Stimulated activated CD4-positive, alpha-beta T cell treated with anti-CD3 and anti-CD28 coated beads, Interleukin-2, amount 100 ng/mL, for 24 hours (primary cell): ENCODE measurements at places on chromosomes 3 and 15.

- DNase-seq = no peak
Measured at GRCh38 chr3:27719314-27720003, 2.7 kb downstream of the EOMES start.

GRCh38 chr3:134650431-134651346, at the start of gene KY:
TSS of gene KY (minus strand) at chr3:134651022. CDS start at chr3:134650960, 62 bp downstream.
- no peak for DNase-seq

- DNase-seq = no peak
Measured at GRCh38 chr15:63276342-63277037, 915 bp upstream of the APH1B start.

- DNase-seq = no peak
Measured at GRCh38 chr15:38471974-38472373, 18.0 kb downstream of the FAM98B start.

DNA sequence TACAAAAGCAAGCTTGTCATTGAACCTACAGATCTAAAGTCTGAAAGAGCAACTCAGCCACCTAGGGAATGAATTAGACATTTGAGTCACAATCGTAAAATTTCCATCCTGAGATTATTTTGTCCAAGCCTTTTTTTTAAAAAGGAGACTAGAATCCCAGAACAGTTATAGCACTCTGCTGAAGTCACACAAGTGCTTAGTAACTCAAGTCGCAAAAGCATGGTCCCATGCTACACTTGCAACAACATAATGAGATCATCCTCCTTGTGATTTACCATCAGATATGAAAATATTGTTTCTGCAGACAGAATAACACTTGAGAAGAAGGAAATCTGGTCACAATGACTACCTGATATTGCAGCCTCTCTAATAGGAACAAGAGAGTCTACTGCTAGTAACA, 106.7 kb downstream of the ZIC4 start:
- DNase-seq = no peak

GRCh38 chr3:158420654-158421396, 150.2 kb upstream of the MLF1 start:
- no peak for DNase-seq

DNA sequence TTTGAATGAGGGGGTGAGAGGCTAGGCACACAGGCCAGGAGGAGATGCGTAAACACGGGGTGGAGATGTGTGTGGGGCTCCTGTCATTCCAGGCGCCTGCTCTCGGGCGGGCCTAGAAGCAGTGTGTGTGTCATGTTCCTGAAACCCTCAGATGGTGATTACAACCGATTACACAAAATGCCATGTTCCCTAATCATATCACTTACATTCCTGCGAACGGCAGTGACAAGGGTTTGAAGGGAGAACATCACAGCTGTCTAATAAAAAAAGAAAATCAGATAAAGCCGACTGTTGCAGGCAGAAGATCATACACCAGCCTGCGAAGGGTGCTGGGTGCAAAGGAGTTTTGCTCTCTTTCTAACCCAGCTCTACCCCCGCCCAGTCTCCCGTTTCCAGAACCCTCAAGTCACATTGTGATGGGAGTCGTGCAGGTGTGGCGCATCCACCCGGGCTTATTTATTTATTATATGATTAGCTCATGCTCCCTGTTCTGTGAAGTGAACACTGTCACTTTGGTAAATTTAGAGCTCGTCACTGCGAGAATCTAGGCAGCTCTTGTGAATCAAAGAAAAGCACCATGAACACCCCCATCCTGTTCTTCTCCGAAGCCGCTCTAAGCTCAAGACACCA, 140.3 kb downstream of the NR2F2 start:
- no peak for DNase-seq

DNA sequence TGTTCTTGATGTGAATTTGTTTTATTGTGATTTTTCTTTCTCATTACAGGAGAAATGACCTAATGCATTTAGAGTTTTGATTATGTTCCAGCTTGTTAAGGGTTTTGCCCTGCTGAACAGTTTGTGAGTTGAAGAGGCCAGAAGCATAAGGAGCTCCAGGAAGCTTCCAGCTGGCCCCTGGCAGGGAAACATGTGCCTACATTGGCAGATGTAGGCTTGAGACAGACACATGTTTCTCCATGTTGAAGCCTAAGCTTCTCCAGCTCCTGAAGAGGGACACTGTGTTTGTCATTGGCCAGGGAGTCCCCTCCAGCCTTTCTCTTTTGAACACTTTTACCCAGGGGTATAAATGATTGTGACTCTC, 88.4 kb downstream of the ASB7 start:
- DNase-seq = no peak

- DNase-seq = peak; percentile 71
Measured at GRCh38 chr15:45635191-45635638, 386 bp downstream of the SQOR start.

DNA sequence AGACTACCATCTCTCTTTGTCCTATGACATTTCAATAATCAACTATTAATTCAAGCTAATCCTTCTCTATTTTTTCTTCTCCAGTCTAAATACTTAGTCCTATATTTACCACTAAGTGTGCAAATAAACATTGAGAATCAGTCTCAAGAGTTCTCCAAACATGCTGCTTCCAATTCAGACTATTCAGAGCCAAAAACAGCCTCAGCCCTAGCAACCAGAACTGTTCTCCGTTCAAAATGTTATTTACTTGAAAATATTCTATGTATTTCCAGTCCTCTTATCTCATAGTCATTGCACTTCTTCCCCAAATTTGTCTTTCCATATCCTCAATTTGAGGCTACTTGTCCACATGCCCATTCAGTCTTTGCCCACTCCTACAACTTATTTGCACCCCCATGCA, 805.5 kb downstream of the IGSF11 start:
- DNase-seq = no peak

GRCh38 chr3:125058959-125059358, 3.2 kb upstream of the HEG1 start:
- DNase-seq = no peak

GRCh38 chr3:195908694-195909581, 587 bp upstream of the TNK2 start:
- peak; percentile 39 for DNase-seq

GRCh38 chr15:68229386-68230156, at the start of gene CLN6:
TSS of gene CLN6 (minus strand) at chr15:68229728. CDS start at chr15:68229584, 144 bp downstream.
- peak; percentile 86 for DNase-seq

DNA sequence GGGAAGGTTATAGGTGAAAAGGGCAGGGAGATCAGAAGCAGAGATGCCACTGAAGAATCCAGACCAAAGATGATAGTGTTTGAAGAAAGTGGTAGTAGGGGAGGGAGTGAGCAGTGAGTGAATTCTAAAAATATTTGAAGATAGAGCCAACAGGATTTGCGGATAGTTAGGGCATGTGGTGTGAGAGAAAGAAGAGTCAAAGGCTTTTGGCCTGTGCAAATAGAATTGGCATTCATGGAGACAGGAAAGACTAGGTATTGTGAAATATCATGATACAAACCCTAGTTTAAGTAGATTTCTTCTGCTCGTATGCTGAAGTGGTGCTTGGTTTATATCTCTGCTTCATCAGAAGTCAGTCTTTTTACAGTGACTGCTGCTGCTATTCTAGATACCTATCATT, 224.2 kb upstream of the CFAP20DC start:
- DNase-seq = no peak

GRCh38 chr3:69409011-69409410, 23.1 kb upstream of the FRMD4B start:
- DNase-seq = no peak

DNA sequence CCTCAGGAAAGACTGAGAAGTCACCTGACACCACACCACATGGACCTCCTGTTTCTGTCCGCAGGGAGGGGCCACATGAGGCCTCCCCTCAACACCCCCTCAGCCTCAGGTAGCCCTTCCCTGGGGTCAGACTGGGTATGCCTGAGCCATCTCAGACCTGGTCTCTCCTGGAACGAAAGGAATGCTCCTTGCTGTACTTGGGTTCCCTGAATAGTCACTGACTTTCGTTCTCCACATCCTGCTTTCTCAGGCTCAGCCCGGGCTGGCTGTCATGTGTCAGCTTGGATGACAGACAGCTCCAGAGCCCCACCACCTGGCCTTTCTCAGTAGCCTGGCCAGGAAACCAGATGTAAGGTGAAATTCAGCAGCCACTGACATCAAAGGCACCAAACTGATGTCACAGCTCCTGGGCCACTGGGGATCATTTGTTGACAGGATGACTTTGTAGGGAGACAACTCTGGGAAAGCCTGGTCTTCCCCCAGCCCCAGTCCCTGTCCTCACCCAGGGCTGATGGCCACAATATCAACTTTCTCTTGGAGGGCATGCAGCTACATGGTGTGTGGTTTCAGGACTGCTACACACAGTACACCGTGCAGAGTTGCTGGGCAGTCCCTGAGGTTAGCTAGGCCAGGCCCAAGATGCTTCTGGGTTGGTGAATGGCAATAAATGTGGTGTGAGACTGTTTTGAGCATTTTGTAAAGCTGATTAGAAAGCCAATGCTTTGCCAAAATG, 141.4 kb upstream of the MRPS22 start:
- no peak for DNase-seq

- no peak for DNase-seq
Measured at GRCh38 chr15:59274126-59274970, 67.7 kb downstream of the LDHAL6B start.

DNA sequence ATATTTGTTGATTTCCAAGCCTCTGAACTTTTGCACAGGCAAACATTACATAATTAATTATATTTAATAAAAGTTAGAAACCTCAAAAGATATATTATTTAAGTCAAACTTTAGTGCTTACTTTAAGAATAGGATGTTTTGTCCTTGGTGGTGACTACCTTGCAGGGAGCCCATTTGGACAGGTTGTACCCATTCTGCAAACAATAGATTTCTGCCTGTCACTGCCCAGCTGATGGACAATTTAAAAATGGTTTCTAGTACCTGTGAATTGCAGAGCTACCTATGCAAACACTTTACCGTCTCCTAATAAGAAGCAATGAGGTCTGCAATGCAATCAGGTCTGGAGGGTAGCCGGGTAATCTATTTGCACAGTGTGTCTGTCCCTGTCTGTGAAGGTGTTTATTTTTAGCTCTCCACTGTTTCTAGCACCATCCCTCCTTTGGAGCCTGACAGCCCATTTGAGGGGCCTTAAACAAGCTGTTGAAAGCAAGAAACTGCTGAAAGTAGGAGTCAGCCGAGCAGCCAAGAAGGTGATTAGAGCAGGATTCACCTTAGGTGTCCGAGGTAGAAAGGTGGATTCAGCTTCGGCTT, 556.2 kb upstream of the CFAP20DC start:
- no peak for DNase-seq

DNA sequence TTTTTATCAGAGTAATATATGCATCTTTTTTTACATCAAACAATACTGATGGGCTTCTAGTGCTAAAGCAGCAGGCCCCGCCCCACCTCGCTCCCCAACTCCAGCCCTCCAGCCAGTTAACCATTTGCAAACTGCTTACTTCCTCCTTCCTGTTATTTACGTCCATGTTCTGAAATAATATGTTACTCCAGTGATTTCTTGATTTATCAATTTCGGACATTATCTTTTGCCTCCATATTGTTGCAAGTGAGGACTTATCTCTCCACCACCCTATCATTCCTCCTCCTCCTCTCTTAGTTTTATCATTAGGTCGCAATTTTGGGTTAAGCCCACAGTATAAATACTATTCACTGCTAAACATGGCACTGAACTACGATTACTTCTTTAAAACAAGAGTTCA, 39.5 kb downstream of the ZNF710 start:
- DNase-seq = no peak

DNA sequence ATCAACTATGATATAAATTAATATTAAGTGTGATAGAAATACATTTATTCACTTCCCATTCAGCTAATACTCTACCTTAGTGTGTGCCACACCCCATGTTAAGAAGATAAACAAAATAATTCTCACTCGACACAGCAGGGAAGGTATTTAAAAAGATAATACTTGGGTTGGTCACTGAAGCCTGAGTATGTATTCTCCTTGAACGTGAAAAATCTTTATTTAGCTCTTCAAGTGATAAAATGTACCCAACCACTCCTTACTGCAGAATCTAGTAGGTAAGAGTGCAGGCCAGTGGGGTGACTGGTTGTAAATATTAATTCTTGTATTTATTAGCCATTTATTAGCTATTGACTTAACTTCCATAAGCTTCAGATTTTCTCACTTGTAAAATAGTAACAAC, 372.7 kb upstream of the THBS1 start:
- DNase-seq = no peak

DNA sequence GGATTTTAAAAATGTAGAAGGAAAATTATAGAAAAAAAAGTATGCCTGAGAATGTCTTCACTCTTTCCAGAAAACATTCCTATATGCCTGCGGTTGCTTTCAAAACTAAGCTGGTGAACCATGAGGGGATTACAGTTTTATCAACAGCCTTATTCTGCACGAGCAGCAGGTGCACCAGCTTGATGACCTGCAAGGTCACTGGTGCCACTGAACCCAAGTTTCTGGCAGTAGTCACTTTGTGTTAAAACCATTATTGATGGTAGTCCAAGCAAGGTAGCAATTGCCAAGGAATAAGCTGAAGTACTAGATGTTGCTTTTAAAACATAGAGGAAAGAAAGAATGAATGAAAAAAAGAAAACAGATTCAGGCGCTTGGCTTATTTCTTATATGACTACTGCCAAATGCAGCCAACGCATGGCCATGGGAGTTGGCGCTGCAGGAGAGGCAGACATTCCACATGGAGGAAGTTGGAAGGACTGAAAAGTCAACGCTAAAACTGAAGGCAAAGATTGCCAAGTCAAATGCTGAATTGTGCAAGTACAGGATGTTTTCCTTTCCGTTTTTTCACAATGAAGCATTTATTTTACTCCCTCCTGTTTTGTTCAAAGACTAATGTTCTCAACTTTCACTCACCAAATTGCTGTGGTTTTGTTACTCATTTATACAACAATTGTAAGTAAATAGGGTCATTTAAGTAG, 601.4 kb downstream of the CADM2 start:
- DNase-seq = no peak

GRCh38 chr15:99452010-99452409, 113.8 kb upstream of the MEF2A start:
- peak; percentile 11 for DNase-seq

- no peak for DNase-seq
Measured at GRCh38 chr3:23165571-23165970, 37.6 kb upstream of the UBE2E2 start.

- no peak for DNase-seq
Measured at GRCh38 chr3:134802428-134803050, 7.5 kb downstream of the EPHB1 start.

DNA sequence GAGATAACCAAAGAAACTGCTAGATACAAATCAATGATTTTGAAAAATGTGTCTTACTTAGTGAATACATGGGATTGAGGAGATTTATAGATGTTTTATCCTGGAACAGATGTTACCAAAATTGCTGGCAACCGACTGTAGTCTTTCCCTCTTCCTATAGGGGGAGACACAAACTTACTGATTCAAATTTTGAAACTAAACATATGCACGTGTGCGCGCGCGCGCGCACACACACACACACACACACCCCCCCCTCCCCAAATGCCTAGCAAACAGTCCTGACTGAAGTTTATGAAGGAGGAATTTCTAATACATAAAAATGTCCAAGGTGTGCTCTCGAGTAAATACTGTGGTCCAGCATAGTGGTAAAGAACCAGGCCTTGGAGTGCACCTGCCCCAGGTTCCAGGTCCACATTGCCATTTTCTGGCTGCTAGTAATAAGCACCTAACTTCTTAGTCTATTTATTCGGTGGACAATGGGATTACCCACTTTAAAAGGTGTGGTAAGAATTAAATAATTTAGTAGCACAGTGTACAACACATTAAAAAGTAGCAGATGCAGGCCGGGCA, 18.5 kb upstream of the C3orf62 start:
- DNase-seq = peak; percentile 25

- DNase-seq = no peak
Measured at GRCh38 chr15:100461049-100461448, 67.7 kb downstream of the CERS3 start.
